SK-N-SH (cell line): ENCODE measurements at places on chromosomes 4 and X.

- peak; percentile 65 for DNase-seq
Measured at GRCh38 chr4:88158489-88159228, at the start of gene ABCG2. Gene ABCG2, minus strand, starts transcription at chr4:88158639. Its CDS starts 18,644 bp downstream, at chr4:88139995.

DNA sequence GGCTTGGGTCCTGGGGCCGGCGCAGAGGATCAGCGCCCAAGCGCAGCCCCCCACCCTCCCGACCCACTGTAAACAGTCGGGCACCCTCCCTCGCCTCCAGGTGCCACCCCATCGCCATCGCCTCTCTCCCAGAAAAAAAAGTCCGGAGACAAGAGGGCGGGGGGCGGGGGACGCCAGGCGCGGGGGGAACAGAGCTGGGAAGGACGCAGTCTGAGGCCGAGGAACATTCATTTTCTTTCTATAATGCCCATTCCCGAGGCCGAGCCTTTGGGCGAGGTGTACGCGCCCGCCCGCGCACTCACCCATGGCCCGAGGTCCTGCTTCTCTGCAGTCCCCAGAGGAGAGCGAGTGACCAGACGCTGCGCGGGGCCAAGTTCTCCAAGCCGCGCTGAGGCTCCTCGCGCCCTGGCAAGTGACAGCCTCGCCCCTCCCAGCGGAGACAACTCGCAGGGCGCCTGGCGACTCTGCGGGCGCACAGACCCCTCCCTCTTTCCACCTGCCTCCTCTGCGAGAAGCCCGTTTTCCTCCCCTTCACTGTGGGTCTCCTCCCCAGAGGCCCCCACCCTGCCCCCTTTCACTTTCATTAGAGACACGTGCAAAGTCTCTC is 63.5 kb upstream of the WDR17 start:
- peak; percentile 47 for DNase-seq

GRCh38 chr4:22824091-22824490 is 131.4 kb downstream of the GBA3 start:
- DNase-seq, result no peak

GRCh38 chrX:16207634-16208033 is 40.4 kb downstream of the MAGEB17 start:
- no peak for DNase-seq

GRCh38 chr4:173318648-173319211 is 15.4 kb downstream of the HMGB2 start:
- peak; percentile 18 for DNase-seq

GRCh38 chr4:161522031-161522430 is 641.8 kb downstream of the FSTL5 start:
- no peak for DNase-seq

DNA sequence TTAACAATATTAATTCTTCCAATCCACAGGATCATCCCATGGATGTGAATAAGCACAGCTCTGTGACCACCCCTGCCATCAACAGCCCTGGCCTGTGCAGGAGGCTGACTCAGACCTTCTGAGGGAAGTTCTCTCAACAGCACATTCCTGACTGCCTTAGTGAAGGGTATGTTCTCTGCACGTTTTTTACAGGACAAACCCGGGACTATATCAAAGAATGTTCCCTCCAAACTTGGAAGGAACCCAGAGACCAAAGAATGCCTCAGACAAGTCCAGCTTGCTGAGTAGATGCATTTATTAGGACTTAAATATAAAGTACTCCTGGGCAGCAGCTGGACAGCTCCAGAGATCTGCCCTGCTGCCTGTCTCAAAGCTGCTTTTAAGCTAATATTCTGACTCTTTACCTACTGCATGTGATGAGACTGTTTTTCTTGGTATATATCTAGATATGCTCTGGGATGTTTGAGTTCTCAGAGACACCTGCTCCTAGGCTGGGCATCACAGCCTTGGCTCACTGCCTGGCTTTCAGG is 1127.8 kb upstream of the PRKX start:
- DNase-seq, result no peak

GRCh38 chr4:184664445-184665210 is 15.1 kb downstream of the PRIMPOL start:
- DNase-seq, result peak; percentile 32

- no peak for DNase-seq
Measured at GRCh38 chrX:104929324-104929723, 291.2 kb downstream of the TEX13A start.

GRCh38 chrX:100048156-100048555 is 361.9 kb downstream of the PCDH19 start:
- no peak for DNase-seq

- no peak for DNase-seq
Measured at GRCh38 chr4:15078682-15079642, 76.7 kb downstream of the CPEB2 start.

- no peak for DNase-seq
Measured at GRCh38 chr4:110621839-110622751, 782 bp downstream of the PITX2 start.

- DNase-seq, result no peak
Measured at GRCh38 chr4:146098397-146098796, 77.1 kb upstream of the LSM6 start.

DNA sequence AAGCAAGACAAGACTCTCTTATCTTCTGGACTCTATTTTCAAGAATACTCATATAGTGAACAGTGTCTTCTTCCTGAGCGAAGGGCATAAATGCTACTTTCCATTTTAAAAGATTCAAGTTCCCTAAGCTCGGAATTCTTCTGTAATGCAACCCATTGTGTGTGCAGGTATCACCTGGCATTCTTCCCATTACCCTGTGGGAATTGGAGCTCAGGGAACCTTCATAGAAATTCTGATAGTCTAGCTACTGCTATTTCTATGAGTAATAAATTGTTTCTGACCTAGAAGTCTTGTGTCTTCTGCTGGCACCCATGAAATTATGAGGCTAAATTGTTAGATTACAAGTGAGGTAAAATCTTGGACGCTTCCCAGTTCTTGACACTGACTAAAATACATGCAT is 324.1 kb upstream of the DIPK2B start:
- DNase-seq, result no peak

- no peak for DNase-seq
Measured at GRCh38 chr4:154429176-154429575, 62.4 kb downstream of the DCHS2 start.

DNA sequence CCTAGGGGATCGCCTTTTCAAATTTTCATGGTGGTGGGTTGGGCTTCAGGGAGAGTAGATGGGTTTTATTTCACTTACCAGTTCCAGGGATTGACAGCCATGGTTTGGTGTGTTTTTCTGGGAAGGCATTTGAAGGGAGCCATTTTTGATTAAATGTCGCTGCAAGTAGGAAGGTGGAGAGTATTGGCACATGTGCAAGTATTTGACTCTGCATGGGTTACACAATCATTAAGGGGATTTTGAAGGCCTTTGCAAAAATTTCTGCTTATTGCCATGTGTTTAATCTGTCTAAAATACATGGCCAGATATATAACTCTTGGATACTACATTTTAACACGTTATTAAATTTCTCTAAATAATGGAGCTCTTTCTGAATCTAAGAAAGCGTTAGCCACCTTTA is 55.1 kb downstream of the GPAT3 start:
- DNase-seq, result no peak

DNA sequence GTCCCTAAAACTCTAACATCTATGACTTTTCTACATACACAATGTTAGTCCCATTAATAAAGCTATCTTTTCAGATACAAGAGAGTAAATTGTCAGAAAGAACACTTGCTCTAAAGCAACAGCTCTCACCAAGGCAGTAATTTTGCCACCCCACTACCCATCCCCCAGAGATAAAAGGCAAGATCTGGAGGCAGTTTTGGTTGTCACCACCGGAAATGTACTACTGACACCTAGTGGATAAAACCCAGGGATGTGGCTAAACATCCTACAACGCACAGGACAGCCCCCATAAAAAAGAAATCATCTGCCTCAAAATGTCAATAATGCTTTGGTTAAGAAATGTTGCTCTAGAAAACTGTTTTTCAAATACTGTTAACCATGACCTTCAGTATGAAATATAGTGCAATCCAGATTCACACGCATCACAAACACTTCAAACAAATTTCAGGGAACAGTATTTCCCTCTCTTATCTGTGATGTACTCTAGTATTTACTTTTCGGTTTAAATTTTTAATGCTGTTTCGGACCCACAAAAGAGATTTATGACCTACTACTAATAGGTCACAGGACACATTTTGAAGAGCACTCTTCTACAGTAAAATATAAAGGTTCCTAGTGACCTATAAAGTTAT is 5.1 kb downstream of the FBXL5 start:
- peak; percentile 52 for DNase-seq

DNA sequence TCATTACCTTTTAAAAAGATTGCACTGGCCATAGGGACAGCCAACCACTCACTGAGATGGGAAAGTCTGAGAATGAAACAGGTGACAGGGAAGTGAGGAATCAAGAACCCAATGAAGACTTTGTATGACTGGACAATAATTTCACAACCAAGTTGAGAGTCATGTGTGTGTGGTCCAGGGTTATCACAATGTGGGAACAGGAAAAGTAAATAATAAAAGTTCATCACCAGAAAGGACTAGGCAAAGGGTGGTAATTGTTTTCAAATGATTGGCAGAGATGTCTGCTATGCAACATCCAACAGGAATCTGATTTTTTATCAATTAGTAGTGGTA is 129.3 kb downstream of the AMELX start:
- DNase-seq, result no peak

- no peak for DNase-seq
Measured at GRCh38 chr4:48904541-48905142, 1.9 kb downstream of the OCIAD2 start.

GRCh38 chrX:101190736-101191135 is 28.9 kb upstream of the DRP2 start:
- no peak for DNase-seq

GRCh38 chrX:14220386-14220944 is 190.8 kb upstream of the GEMIN8 start:
- no peak for DNase-seq

- no peak for DNase-seq
Measured at GRCh38 chr4:83197555-83198235, 83.2 kb upstream of the PLAC8 start.

GRCh38 chr4:184662236-184662635 is 12.7 kb downstream of the PRIMPOL start:
- DNase-seq, result no peak

- DNase-seq, result no peak
Measured at GRCh38 chr4:168218645-168219044, 99.9 kb downstream of the DDX60 start.

GRCh38 chrX:69318651-69319340 is 153.5 kb upstream of the PJA1 start:
- peak; percentile 7 for DNase-seq

- DNase-seq, result no peak
Measured at GRCh38 chr4:86203176-86203575, 156.7 kb downstream of the MAPK10 start.

GRCh38 chr4:60020389-60020788 is 1179.7 kb upstream of the ADGRL3 start:
- no peak for DNase-seq

DNA sequence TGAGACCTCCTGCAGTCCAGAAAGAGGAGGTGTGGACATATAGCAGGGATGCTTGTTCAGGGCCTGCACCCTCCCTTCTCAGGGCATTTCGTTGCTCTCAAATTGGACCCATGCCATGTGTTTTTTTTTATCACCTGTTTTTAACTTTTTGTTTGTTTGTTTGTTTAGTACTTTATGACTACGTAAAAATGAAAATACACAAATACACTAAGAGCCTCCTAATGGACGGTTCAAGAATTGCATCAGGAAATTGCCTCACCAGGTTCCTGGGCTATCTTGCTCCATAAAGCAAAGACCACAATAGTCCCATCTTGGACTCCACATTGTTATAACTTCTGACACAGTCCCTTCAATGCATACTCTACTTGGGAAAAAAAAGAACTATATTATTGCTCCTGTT is 1685.9 kb upstream of the TENM3 start:
- DNase-seq, result peak; percentile 15

- no peak for DNase-seq
Measured at GRCh38 chr4:98482503-98482846, 175.9 kb downstream of the TSPAN5 start.

- no peak for DNase-seq
Measured at GRCh38 chr4:138952411-138952810, 63.2 kb upstream of the NOCT start.

- DNase-seq, result no peak
Measured at GRCh38 chrX:71107762-71108360, 1.3 kb upstream of the CXorf65 start.

DNA sequence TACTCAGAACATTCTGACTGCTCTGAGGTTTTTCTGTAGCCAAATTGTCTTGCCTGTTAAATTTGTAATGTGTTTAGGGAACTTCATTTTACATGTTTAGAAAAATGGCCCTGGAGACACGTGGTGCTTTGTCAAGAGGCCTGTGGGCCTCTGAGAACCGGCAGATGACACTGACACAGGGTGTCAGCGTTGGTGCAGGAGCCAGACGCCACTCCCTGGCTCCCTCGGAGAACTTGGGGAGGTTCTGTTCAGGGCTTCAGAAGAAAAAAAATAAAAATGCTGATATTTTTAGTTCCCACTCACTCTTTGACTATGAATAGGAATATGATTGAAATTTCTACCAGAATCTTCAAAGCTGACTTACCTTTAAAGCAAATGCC is 190.9 kb upstream of the GATB start:
- DNase-seq, result no peak

DNA sequence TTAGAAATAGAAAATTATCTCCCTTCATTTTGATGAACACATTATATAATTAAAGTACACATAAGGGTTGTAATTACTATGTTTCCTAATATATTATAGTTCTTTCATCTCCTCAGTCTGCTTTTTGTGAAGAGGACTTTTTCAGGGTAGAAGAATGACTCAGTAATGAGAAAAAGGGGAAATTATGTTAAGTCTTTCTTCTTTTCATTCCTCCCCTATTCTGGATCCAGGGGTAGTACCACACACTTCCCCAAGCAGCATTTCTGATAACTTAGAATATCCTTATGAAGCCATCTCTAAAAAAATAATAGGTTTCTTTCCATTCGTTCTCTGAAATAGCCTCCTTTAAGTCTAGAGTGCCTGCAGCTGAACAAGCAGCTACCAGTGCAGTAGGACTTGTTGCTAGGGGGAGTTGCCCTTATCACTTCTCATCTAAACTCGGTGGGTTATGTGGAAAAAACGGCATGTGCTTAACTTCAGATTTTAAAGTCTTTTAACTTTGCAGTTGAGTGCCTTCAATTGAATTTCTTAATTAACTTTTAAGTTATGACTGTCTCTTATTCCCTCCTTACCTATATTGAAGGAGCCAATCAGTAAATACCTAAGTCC is 184.8 kb downstream of the ARHGAP24 start:
- DNase-seq, result no peak

GRCh38 chr4:122118243-122118642 is 33.9 kb upstream of the BLTP1 start:
- no peak for DNase-seq

GRCh38 chr4:110139111-110139510 is 59.3 kb downstream of the ELOVL6 start:
- DNase-seq, result no peak
